ENCODE measurements at places on chromosomes 4 and X.

DNA sequence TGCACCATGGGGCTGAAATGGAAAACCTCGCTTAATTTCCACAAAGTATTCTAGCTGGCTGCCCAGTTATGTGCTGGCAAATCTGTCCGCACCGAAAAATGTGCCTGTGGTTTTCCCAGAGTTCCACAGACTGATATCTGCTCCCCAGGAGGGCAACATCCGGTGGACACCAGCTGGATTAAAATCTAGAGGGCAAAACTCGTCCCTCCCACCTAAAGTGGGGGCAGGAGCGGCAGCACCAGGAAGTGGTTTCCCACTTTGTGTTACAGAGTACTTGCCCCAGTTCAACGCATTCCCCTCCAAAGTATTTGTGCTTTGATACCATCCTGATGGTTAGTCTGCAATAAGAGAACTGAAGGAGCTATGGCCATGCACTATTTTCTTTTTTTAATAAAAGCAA is 187.6 kb downstream of the TSPAN5 start:
- no peak for DNase-seq

DNA sequence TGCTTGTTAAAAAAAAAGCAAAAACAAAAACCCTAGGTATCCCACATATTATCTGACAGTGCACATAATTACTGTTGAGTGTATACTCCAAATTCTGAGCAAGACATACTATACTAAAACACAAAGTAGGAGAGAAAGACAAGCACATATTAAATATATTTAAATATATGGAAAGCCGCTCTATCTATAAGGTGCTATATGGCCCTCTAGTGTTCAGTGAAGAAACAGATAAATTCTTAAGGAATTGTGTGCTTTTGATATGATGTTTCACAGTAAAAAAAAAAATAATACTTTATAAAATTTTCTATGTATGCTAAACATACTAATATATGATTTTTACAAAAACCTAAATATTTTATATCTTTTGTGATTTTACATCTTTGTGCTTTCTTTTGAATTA is 137.8 kb downstream of the FBXW7 start:
- DNase-seq: peak; percentile 37

- no peak for DNase-seq
These were observed 145.9 kb upstream of the GNPDA2 start for GRCh38 chr4:44872246-44872645.

DNA sequence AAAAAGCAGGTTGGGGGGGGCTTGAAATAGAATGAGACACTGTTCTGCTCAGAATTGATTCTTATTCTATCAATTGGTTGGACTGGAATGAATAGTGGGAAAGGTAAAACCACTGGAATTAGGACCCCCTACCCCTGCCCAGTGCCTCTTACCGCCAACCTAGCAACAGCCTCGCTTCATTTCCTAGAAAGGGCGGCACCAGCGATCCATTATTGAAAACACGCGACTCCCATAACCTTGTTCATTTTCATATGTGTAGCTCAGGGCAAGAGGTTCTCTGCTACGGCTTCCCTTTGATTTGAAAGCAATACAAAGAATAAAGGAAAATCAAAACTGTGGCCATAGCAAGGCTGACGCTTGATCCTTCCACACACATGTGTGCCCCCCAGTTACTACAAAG is 33.7 kb downstream of the IDS start:
- DNase-seq: no peak

- DNase-seq: no peak
These were observed 148.0 kb downstream of the TENM3 start for GRCh38 chr4:182391111-182391684.

DNA sequence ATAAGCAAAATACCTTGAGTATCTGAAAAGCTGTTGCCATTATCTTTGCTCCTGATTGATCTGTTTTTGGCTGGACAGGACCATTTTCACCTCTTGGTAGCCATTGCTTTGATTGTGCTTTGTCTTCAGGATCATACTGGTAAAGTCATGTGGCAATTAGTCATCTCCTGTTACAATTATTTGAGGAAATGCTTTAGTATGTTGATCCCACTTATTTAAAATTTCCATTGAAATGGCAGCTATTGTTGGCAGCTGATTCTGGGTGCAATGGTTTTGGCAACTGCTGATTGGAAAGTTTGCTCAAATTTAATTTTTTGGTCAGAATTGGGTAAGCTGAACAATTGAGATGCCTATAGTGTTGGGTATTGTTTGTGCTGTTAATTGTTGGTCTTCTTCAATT is 238.3 kb upstream of the TLL1 start:
- no peak for DNase-seq

- no peak for DNase-seq
These were observed 50.7 kb downstream of the SEPSECS start for GRCh38 chr4:25109511-25109910.

- DNase-seq: no peak
These were observed 52.0 kb downstream of the SORCS2 start for GRCh38 chr4:7244331-7244665.

DNA sequence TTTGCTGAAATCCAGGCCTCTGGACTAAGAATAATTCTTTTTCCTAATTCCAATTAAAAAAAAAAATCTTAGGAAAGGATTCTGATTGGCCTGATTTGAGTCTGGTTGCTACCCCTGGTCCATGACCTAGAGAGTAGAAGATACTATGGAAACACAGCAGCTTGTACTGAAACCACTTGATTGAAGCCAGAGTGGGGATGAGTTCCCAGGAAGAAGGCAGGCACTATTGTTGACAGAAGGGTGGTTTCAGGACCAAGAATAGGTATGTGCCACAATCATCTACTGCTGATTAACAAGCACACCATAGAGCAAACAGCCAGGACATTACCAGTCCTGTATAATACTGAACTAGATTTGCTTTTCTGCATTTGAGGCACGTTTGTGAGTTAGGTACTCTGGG is 29.6 kb downstream of the STX18 start:
- no peak for DNase-seq

DNA sequence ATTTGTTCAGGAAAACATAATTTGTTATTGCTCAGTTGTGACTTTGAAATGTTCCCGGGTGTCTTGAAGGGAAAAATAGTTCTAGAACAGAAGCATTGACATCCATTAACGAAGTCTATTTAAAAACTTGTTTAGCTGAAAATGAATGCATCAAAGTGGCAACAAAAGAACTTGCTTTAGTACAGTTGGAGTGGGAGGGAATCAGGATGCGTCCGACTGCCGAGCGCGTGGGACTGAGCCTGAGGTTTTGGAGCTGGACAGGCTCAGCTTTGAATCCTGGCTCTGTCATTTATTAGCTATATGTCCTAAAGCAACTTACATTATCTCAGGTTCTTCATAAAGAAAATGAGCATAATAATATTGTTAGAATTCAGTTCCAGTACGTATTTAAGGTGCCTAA is 9.0 kb upstream of the ERVMER34-1 start:
- no peak for DNase-seq

- no peak for DNase-seq
These were observed 13.8 kb upstream of the UVSSA start for GRCh38 chr4:1333256-1333655.

DNA sequence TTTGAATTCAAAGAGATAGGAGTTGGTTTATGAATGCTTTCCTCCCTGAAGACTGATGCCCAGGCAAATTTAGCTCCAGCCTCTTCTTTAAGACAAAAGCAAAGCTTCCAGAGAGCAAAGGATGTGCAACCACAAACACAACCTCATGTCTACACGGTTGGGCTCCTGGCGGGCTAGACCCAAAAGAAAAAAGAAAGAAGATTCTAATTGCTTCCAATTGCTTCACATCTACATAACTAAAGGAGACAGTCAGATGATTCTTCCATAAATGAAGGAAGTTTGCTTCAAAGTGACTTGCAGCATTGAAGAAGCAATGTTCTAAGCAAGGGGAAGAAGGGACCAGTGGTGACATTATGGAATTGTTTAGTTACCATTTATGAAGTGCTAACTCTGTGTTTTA is 1603.0 kb upstream of the TENM3 start:
- DNase-seq: no peak

DNA sequence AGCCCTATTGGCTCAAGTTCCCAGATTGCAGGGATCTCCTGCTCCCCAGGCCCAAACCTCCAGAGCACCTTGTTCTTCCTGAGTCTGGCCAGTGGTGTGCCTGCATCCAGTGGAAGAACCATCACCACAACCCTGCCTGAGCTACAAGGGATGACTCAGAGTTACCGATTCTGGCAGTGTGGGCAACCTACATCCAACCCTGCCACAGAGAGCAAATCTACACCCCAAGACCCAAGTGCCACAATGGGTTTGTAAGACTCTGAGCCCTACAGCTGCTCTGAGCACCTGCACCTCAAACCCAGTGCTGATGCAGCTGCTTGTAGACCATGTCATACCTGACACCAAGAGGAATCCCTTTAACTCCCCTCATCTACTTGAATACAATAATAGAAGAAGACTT is 110.0 kb downstream of the SOWAHB start:
- no peak for DNase-seq

DNA sequence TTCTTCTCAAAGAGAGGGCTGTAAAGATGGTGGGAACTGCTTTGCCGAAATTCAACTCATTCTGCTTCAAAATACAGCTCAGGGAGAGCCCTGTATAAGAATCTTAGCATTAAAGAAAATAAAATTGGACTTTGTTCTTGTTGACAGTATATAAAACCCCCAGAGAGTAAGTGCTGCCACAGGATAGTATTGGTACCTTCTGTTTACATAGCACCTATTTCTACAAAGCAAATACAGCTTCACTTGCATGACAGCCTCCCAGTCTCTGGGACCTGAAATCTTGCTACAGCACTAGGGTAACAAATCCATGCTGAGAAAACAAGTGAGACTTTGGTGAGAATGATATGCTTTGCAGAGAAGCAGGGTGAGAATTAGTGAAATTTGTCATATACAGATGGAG is 428.6 kb downstream of the ADGRL3 start:
- no peak for DNase-seq

DNA sequence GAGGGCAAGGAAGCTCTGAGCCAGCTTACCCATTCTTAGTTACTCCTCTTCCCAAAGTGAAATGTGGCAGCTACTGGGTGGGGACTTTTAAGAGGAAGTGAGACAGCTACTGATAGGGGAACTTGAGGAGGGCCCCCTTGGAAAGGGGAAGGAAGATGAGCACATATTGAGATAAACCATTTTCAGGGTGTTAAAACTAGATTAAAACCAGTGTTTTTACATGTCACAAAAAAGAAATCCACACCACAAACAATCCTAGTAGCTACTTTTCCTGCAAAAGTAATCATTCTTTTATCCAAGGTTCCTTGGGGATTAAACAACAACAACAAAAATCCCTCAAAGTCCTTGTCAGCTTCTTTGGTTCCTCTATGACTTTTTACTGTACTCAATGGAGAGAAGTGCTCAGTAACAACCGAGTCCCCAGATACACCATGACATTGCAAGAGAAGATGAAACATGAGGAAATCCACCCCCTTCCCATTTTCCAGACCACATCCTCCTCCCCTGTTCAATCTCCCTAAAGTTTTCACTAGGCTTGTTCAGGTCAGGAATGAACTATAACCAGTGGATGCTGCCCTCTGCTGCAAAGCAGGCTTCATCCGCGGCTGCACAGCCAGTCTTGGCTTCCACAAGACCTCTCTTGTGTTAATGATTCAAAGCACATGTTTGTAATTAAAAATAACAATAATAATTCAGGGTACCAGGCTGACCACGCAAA is 113.5 kb upstream of the TMEM164 start:
- peak; percentile 71 for DNase-seq

DNA sequence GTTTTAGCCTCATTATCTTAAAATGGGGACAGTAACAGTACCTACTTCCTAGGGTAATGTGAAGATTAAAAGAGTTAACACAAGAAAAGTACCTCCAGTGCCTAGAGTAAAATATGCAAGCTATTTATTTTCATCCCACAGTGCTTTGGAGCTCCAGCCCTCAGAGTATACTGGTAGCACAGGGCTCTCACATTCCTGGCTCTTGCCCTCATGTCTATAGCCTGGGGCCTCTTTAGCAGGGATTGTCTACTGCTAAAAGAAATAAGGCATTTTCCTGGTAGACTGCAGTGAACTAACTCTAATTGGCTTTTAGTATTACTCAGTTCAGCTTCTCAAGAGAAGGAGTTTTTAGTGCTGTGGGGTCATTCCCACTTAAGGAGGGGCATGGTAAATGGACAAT is 60.8 kb downstream of the RRAGB start:
- no peak for DNase-seq

GRCh38 chrX:42269186-42269585 is 345.8 kb upstream of the CASK start:
- DNase-seq: no peak

- DNase-seq: no peak
These were observed 32.5 kb downstream of the DLG3 start for GRCh38 chrX:70476934-70477733.

GRCh38 chr4:91488946-91489345 is 814.8 kb upstream of the GRID2 start:
- DNase-seq: no peak

DNA sequence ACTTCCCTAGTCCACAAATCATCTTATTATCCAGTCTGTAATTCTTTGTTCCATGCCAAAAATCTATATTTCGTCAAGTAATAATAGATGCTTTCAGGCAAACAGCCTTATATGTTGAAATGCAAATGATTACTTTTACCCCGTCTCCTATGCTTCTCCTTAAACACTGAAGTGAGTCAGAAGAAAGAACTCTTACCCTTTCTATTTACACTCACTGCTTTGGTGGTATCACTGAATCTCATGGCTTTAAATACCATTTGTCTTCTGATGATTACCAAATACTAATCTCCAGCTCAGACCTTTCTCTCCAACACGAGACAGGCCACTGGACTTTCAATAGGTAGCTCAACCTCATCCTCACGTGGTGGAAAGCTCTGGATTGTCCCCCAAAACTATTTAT is 558.1 kb downstream of the IL1RAPL1 start:
- no peak for DNase-seq

GRCh38 chr4:149795256-149795655 is 20.4 kb downstream of the IQCM start:
- DNase-seq: no peak

DNA sequence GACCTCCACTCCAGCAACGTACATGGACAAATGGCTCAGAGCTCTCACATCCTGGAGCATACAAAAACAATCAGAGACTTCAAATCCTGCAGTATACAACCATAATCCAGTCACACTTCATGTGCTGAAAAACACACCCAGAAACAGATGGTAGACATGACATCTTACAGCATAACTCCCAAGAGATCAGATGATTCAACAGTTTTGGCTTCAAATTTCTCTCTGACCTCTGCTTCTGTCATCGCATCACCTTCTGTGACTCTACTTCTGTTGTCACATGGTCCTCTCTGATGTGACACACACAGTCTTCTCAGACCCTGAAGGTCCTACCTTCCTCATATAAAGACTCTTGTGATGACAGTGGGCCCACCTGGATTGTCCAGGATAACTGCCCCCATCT is 18.5 kb downstream of the SUV39H1 start:
- DNase-seq: peak; percentile 20

GRCh38 chrX:122788216-122788615 is 395.9 kb upstream of the GRIA3 start:
- no peak for DNase-seq

DNA sequence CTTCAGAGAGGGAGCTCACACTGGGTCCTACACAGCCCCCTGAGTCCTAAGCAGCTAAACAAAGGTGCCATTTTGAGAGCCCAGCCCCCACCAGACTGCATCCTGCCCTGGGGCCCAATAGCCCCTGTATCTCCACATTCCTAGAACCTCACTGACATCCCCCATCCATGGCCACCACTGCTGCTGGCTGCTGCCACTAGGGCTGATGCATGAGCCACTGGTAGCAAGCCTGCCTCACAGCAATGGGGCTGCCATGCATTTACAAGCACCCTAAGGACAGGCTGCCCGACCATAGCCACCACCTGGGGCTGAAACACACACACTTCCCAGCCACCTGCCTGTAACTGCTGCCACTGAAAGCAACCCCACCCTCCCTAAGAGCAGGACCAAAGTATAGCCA is 26.5 kb upstream of the TRO start:
- DNase-seq: no peak
